ENCODE measurements at places on chromosomes 13 and 19.
A peak's percentile ranks its signal among the peaks of the same experiment; 100 is the strongest.

DNA sequence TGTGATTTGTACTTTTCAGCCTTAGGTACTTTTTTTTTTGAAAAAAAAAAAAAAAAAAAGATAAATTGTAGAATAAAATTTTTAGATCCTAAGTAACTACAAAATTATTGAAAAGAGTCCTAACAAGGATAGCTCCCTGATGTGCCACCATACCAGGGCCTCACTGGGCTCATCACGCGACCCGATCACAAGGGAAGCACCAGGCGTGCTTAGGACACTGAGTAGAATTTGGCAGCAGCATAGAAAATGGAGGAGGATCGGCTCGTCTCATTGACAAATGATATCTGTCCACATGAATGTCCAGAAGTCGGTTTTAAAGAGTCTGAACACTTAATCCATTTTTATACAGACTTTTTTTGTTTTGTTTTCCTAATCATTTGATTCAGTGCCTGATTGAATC lies 179.0 kb downstream of the STK24 start:
- no peak for DNase-seq

DNA sequence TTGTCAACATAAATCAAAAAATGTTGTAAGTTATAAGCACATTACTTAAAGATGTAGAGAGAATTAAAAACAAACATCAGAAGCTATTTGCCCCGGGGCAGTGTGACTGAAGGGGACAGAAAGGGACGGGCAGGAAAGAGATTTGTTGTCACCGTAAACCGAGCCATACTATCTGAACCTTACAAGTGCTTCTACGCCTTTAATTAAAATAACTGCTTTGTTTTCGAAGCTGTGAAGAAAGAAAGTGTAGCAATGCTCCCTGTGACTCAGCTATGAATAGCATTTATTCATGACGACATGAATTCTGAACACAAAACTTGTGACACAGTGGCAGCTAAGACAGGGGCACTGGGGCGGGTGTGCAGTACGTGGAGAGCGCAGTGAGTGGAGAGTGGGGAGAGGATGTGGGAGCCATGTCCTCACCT lies 30.0 kb downstream of the ZNF787 start:
- DNase-seq = peak; percentile 48

- no peak for DNase-seq
Observed at GRCh38 chr19:21590867-21591266, 85.5 kb downstream of the ZNF429 start.

DNA sequence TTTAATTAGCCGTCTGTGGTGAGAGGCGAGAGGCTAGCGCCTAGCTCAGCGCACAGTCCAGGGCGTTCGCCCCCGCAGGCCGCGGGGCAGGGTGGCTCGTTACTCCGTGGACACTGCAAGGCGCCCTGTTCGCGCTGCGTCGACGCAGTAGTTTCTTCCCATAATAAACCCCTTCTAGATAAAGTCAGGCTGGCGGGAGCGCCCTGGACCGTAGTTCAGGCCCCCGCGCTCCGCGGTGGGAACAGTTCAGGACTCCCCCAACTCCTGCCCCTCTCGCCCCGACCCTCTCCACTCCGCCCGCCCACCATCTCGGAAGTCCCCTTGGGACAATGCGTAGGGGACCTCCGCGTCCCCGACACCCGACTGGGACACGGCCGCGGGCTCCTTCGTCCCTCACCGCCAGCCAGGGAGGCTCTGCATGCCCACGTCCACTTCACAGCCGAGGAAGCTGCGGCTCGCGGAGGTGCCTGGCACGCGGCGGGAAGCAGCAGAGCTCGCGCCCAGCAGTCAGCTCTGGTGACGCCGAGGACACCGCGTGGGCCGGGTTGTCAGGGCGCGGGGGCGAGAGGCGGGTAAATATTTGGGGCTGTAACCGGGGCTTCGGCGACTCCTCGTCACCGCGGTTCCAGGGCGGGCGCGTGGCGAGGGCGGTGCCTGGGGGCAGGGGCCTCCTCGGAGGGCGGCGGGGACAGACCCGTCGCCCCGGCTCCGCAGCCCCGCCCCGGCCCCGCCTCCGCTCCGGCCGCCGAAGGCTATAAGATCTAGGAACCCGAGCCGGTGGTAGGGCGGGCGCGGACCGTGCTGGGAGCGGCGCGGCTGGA lies at the start of gene RGCC:
Gene RGCC (plus strand): TSS at position 783 of the 821 bp plus-strand sequence. CDS start 158 bp downstream, outside the sequence.
- peak; percentile 57 for DNase-seq

- no peak for DNase-seq
Observed at GRCh38 chr13:106234636-106235035, 300.8 kb downstream of the EFNB2 start.

- DNase-seq = no peak
Observed at GRCh38 chr19:8131517-8131916, 17.9 kb downstream of the FBN3 start.

- no peak for DNase-seq
Observed at GRCh38 chr19:31491242-31491641, 142.0 kb upstream of the TSHZ3 start.

GRCh38 chr13:97944396-97945029 lies 9.0 kb upstream of the IPO5 start:
- DNase-seq = peak; percentile 87

DNA sequence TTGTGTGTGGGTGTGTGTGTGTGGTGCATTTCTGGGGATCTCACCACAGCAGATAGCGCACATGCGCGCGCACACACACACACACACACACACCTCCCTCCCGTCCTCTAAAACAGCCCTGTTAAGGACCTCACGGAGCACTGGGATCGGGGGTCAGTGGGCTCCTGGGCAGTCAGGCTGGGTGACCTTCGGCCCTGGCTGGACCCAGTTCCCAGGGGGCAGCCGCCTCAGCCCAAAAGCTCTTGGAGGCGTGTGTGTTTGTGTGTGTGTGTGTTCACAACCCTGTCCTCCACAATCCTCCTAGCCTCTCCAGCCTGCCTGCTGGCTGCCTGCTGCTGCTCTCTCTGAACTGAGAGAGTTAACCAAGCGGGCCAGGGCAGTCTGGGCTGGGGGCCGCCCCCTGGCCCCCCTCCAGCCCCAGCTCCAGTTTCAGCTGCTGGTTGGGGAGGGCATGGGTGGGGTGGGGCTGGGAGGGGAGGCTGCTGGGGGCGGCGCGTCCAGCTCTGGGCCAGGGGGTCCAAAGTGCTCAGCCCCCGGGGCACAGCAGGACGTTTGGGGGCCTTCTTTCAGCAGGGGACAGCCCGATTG lies at the start of gene FXYD1:
Gene FXYD1 (plus strand): TSS at position 520 of the 588 bp plus-strand sequence. CDS start 1,256 bp downstream, outside the sequence.
- no peak for DNase-seq

DNA sequence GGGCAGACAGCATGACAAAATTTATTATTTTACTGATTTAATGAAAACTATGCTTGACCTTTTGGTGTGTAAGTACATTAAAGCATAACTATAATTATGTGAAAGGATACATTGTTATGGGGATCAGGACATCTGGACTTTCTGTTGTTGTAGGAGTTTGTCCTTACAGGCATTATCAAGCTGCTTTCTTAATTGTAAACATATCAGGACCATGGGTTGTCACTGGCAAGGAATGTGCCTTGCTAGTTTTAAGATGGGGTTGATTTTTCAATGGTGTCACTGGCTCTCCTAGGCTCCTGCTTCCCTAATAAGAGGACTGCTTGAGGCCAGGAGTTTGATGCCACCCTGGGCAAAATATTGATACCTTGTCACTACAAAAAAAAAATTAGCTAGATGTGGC lies 32.6 kb downstream of the KBTBD6 start:
- DNase-seq = no peak
